ENCODE measurements at places on chromosomes 6 and 20.

DNA sequence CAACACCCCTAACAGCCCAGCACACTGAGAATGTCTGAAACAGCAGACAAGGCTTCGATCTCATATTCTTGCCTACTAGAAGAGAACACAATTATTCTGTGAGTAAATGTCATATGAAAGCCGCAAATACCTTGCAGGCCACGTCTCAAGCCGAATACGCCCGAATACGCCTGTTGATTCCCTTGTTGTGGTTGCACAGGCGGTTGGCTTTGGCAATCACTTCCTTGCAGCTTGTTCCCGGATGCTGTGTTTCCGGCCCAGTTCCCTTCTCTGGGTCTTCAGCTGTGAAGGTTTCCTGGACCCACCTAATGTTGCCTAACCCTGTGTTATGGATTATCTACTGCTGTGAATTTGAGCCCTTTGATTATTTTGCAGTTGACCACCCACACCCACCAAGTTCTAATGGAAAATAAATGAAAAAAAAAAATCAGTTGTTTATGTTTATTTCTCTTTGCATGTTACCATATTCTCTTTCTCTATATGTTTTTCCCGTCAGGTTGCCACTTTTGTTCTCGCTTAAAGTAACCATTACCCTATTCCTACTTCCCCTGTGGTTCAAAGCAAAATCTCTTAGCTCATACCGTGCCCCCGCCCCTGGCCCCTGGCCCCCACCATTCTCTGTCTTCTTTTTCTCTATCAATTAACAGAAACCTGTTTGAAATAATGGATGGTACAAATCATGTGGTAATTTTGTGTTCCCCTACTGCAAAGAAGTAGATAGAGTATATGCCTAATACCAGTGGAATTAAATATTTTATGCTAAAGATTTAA lies 172.4 kb downstream of the ADGB start:
- no peak for DNase-seq

- no peak for DNase-seq
These were observed 8.5 kb downstream of the ENPP4 start for GRCh38 chr6:46138281-46138680.

DNA sequence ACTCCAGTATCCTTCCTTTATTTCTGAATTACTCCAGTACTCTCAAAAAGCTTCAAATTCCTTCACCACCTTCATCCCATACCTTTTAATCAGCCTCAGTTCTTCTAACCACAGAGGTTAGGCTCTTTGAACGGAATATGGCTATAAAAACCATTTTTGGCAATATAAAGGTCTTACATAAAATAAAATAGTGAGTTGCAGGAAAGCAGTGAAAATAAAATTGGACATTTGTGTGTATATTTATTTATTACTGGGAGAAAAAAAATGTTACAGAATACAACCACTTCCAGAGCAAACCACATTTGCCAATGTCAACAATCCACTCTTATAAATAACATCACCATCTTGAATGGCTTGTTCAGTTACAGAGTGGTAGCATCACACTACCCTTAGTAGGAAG lies 7.7 kb downstream of the HDDC2 start:
- no peak for DNase-seq

DNA sequence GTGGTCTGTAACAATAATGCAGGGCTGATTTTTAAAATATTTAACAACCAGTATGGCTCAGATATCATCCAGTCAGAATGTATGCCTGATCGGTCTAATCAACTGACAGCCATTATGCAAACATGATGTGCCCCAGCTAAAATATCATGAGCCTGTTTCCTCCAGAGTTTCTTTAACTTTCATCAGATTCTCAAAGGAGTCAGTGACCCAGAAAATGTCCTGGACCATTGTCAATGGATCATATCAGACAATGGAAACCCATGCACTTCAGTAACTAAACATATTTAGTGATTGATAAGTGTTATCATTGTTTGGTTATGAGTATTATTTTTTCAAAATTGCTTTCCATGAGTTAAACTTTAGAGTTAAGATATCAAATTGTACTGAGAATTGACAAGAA lies 173.5 kb downstream of the LMBRD1 start:
- DNase-seq, result no peak

DNA sequence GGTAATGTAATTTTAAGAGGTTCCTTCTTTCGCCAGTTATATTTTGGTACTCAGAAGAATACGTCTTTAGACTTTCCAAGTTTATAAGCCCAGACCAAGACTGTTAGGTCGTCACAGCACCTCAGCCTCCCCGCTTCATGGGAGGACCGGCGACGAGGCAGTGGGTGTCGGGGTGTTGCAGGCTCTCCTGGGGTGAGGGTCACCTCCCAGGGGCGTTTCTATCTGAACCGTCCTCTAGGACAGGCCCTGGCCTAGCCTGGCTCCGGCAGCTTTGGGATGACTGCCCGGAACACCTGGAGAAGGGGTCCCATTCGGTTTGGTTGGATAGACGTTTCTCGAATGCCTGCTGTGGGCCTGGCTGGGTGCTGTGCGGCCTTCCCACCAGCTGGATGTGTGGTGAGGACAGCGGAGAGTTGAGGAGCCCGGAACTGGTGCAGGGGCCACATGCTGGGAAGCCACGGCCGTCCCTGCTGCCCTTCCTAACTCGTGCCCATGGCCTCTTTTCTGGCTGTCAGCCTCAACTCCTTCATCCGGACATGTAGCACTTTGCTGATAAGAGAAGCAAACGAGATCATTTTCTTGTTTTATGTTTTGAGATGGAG lies 1.1 kb downstream of the OSBPL2 start:
- DNase-seq, result no peak

DNA sequence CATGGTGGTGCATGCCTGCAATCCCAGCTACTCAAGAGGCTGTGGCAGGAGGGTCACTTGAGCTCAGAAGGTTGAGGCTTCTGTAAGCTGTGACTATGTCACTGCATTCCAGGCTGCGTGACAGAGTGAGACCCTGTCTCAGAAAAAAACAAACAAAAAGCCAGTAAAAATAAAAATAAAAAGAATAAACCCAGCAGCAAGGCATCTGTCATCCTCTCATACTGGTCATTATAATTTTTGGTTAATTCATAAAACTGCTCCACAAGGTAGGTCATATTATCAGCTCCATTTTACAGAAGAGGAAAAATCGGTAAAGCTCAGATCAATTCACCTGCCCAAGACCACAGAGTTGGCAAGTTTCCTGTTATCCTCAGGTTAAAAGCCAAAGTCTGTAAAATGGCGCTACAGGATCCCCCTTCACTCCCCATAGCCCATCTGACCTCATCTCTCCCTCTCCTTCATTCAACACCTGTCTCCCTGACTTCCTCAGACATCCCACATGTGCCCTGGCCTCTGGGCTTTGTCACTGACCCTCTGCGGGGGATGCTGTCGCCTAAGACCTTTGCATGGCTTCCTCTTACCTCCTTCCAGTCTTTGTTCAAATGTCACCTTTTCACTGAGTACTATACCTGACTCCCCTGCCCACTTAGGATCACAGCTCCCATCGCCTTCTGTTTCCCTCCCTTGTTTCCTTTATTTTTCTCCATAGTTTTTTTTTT lies 213.2 kb upstream of the ZNF217 start:
- no peak for DNase-seq

DNA sequence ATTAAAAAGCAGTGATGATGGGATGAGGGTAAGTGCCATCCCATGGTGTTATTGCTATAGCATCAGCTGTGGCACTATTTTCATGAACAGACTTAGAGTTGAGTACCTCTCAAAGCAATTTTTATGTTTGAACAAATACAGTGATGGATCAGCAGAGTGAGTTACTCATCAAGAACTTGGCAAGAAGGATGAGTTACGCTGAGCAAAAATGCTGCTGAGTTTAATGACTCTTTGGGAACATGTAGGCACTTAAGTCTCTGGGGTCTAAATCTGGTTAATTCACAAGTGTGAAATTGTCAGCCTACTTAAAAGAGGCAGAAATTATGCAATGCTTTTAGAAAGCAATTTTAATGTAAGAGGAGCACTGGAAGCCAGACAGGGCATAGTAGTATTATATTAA lies 78.5 kb upstream of the AHI1 start:
- DNase-seq, result no peak

DNA sequence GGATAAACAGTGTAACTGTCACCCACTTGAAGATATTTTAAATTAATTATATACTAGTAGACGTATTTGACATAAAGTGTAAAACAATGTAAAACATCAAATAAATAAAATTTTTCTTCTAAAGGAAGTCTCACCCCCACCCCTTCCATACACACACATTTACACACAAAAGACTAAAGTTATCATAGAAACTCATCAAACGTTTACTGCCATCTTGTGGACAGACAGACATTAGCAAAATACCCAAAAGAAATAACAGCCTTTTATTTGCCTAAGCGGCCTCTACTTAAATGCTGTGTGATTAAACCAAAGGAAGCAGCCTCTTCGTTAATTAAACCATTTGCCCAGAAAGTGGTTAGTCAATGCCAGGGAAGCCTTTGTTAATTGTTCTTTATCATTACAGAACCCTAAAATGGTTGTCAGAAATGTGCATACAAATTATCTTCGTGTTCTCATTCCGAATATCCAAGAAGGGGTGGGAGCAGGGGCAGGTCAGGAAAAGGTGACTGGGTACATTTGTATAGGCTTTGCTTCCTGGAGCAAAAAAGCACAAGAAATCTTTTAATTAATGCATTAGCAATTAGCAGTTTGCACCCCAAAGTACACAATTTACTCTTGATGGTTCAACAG lies 176.2 kb upstream of the SASH1 start:
- DNase-seq, result no peak
